CD4-positive, alpha-beta T cell treated with Interleukin-2 at 100 ng/mL for 4 hours (primary cell): ENCODE measurements at places on chromosomes 5 and 9.

GRCh38 chr9:96492993-96493531, 43.1 kb downstream of the HABP4 start:
- DNase-seq, result no peak

DNA sequence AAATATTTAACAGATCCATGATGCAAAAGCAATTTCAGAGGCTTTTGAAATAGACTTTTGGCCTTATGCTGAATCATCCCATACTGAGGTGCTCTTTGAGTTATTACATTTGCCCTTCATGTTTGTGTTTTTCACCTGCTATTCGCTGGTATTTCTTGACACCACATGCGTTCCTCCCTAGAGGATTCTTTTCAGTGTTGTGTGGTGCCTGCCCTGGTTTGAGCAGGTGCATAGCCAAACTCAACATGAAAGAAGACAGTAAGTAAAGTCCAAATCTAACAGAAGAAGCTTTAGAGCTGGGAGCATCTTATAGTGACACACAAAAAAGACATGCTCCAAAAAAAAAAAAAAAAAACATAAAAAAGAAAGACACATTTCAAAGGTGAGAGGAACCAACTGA, 796.3 kb downstream of the SEMA5A start:
- no peak for DNase-seq

DNA sequence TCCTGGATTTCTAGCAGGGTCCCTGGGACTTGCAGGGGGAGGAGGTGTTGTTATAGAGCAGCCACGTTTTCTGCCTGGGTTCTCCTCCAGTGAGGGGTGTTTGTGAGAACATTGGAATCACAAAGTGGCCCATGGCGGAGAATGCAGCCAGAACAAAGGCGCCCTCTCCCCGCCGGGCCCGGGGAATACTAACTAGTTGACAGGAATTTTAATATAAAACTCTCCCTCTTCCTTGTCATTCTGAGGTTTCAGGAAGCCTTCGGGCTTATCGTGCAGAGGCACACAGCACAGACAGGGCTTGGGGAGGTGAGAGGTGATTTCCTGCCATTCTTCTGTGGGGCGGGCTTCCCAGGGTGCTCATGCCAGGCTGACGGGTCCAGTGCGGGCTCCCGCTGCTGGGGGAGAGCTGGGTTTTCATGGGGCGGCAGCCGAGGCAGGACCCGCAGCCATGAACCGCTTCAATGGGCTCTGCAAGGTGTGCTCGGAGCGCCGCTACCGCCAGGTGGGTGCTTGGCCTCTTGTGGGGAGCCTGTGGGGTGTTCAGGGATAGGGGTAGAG, 37.7 kb downstream of the RGS3 start:
- DNase-seq, result no peak

DNA sequence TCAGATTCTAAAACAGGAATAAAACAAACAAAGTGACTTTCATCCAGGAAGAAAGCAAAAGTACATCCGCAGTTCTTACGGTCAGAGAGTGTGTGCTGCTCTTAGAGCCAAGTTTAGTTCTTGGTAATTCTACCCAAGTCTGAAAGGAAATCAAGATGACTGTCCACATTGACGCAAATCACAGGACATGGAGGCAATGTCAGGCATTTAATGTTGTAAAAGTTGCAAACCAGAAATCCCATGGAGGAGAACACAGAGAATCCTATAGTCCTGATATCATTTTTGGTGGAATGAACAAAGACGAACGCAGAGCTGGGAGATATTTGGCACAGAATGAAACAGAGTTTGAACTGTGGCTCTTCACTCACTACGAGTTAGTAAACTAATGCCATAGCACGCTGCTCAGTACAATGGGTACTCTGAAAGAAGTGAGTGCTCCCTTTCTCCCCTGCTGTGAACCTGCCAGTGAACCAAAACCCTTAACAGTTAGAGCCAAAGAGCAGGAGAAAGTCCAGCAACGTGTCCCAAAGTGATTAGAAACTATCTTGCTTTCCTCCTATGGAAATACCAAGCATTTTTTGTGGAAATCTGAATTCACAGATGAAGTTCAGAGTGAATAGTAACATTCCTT, 74.3 kb downstream of the MUSK start:
- DNase-seq, result no peak

- DNase-seq, result no peak
These were observed 57.0 kb downstream of the TRPC7 start for GRCh38 chr5:136308212-136308795.

GRCh38 chr9:125218621-125219020, 18.3 kb downstream of the RABEPK start:
- no peak for DNase-seq

DNA sequence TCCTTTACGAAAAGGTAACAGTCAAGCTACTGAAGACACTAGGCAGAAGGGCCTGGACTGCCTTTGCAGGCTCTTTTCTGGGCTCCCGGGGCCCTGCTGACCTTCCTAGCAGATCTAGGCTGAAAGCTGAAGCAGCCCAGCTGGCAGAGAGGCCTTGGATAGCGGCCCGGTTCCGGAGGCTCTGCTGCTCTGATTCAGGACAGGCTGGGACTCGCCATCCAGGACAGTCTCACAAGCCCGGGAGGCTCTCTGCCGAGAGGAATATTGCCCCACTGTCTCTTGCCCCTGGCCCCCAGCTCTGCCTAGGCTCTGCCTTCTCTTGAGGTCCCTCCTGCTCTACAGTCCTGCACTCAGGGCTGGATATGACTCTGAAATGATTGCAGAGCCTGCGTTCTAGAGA, 67.8 kb downstream of the PSD2 start:
- no peak for DNase-seq

GRCh38 chr5:35963381-35963843, 25.0 kb upstream of the CAPSL start:
- no peak for DNase-seq

DNA sequence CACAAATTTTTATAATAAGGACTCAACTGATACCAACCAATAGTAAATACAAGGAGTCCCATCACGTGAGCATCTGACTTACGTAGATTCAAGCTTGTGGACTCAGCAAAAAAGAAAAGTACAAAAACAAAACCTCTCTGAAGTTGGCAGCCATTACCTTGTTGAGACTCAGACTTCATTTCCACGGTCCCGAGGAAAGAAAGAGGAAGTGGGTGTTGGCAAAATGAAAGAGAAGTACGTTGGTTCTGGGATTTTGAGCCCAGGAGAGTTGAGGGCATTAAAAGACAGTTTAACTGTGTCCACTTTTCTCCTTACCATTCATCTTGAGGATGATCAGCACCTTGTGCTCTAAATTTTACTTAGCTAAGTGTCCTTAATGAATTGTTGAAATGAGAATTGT, 26.7 kb downstream of the NCBP1 start:
- DNase-seq, result no peak

DNA sequence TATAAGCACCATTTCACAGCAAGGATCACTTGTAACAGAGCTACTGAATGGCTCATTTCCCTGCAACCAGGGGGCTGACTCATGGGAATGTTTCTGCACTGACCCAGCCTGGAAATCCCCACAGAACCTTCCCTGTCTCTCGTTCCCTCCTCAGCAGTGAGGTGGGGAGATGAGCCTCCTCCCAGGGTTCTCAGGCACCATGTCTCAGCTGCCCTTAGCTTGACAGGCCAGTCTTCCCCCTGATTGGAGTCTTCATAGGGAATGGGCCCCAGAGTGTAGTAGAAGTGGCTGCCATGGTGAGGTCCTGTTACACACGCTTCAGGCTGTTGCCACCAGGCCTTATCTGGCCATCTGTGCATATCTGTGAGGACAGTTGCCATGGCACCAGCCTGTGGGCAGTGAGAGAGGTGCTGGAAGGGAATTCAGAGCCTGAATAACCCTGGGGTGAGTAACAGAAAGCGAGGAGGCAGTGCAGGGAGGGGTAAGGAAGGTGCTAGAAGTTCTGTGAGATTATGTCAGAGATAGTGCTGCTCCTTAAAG, 324.4 kb downstream of the ENC1 start:
- no peak for DNase-seq

DNA sequence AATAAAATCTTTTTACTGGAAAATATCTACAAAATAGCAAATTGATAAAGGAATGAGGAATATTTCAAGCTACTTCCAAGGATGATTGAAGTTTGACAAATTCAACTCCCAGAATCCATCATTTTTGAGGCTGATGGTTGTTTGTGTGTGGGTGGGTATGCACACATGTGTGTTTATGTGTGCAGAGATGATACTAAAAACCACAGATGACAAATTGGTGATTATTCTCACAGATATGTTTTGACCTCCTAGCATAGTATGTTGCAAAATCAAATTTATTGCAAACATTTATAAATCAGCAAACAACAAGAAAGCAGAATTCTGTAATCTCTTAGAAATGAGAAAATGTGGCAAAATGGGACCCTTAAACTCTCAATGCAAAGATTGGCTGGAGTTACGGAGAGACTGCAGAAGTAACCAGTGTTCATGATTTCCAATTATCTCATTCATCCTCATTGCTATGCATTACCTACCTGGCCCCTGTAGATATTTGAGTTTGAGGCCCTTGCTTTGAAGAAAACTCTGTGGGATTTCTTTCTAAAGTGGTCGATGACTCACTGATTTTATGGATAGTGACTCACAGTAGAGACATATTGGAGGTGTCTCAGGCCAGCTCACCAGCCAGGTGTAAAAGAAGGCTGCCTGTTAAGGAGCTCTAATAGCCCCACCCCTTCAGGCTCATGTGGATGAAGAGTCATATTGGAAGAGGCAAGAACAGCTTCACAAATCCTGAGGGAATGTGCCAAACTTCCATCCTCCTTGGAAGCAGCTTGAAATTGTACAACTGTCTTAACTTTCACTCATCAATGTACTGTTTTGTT, 44.6 kb upstream of the TMC1 start:
- DNase-seq, result peak; percentile 67

- DNase-seq, result no peak
These were observed 429 bp upstream of the ARL10 start for GRCh38 chr5:176364765-176365350.

DNA sequence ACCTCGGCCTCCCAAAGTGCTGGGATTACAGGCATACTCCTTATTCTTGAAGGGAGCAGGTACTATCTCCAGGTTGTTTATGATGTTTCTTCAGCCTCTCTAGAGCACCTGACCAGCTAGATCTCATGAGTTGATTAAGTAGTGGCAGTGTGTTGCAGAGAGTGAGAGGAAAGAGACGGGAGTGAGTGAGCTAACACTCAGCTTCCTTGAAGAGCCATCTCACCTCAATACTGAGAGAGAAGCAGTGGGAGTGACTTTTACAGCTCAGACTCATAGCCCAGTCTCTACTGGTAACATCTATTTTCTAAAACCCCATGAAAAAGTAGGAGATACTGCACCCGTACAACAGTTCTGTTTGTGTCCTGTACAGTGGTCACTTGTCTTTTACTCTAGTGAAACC, 43.9 kb upstream of the RUSC2 start:
- no peak for DNase-seq

- DNase-seq, result no peak
These were observed 81.9 kb downstream of the DMRTA1 start for GRCh38 chr9:22528485-22528884.

GRCh38 chr9:92294297-92294676, 790 bp upstream of the IARS1 start:
- DNase-seq, result no peak

- DNase-seq, result no peak
These were observed 62.9 kb upstream of the PTGER4 start for GRCh38 chr5:40616781-40617180.

GRCh38 chr5:124661317-124662141, 84.9 kb downstream of the ZNF608 start:
- DNase-seq, result no peak
